ENCODE measurements at places on chromosomes 3 and 15. TPM values are rescaled to one million over a fixed set of nuclear protein-coding genes. Genes with fewer than 3 reads are reported as not detected.

The C3orf85 gene
- polyA plus RNA-seq = not detected

The SLC6A11 gene
- not detected for polyA plus RNA-seq

The CHDH gene
- 0.45 TPM for polyA plus RNA-seq

The SH2D7 gene
- polyA plus RNA-seq = not detected

The CNBP gene
- polyA plus RNA-seq = 790 TPM

The PPP1R14D gene
- polyA plus RNA-seq = 0.56 TPM

The SEMA5B gene
- not detected for polyA plus RNA-seq

The C3orf49 gene
- not detected for polyA plus RNA-seq

The GP5 gene
- polyA plus RNA-seq = 0.05 TPM

The ABHD5 gene
- polyA plus RNA-seq = 7.4 TPM

Measured in IgD-negative memory B cell (primary cell).